NCI-H1694 (cell line): ENCODE measurements at places on chromosomes 5 and 9.

GRCh38 chr5:84086511-84086910 lies 298.2 kb downstream of the EDIL3 start:
- no peak for DNase-seq

DNA sequence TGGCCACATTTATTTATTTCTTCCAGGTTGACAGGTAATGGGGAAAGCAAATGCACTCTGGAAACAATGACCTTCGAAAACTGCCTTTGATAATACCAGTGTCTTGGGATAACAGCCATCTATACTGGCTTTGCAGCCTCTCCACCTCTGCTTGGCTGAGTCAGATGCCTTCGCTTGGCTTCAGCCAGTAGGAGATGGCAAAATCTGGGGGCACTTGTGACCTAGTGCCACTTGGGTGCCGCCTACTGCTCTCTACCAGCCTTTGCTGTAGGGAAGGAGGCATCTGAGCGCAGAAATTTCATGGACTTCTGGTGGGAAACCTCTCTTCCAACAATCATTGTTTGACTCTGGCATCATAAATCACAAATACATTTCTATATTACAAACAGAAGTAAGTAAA lies 21.8 kb downstream of the FYB1 start:
- no peak for DNase-seq

GRCh38 chr9:109556061-109556460 lies 58.0 kb upstream of the PTPN3 start:
- no peak for DNase-seq

DNA sequence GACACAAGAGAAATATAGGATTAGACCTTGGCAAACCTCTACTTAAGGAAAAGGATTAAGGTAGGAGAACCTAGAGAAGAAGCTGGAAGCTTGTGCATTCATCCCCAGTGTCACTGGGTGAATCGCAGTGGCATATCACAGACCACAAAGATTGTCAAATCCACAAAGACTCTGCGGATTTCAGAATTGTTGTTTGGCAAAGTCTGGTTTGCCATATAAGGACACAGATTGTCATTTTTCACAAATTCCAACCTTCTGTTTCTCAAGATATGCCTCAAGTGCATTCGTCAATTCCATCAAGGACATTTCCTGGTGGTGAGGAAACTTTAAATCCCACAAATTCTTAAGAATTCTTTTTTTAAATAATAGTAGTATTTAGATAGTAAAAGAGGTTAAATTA lies 395.1 kb upstream of the PAPPA start:
- no peak for DNase-seq

DNA sequence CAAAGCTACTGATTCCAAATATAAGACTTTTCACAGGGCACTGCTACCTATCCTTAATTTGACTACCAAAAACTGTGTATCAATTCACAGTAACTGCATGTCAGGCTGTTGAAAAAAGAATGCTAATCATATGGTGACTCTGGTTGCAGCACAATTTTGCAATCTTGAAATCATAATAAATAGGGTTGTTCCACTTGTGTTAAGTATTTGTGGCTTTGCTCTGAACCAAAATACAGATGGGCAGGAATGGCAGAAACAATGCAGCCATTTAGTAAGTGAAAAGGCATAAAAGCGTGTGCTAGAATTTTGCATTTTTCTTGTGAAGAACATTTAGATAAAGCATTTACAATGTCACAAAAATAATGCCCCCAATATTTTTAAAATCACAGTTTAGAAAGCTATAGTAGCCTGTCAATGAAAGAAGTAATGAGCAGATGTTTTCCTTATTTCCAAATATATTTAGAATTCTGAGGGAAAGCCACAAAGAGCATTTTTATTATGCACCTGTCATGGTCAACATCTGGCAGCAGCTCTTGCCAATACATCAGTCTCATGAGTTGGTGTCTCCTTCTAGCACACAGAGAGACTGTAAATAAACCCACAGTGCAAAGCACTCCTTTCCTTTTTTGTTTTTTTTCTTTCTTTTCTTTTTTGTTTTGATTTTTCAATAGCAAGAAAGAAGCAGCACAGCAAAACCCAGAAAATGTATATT lies 54.8 kb upstream of the PAM start:
- DNase-seq, result peak; percentile 12

- DNase-seq, result no peak
Measured at GRCh38 chr5:154176181-154176580, 14.4 kb upstream of the GALNT10 start.

DNA sequence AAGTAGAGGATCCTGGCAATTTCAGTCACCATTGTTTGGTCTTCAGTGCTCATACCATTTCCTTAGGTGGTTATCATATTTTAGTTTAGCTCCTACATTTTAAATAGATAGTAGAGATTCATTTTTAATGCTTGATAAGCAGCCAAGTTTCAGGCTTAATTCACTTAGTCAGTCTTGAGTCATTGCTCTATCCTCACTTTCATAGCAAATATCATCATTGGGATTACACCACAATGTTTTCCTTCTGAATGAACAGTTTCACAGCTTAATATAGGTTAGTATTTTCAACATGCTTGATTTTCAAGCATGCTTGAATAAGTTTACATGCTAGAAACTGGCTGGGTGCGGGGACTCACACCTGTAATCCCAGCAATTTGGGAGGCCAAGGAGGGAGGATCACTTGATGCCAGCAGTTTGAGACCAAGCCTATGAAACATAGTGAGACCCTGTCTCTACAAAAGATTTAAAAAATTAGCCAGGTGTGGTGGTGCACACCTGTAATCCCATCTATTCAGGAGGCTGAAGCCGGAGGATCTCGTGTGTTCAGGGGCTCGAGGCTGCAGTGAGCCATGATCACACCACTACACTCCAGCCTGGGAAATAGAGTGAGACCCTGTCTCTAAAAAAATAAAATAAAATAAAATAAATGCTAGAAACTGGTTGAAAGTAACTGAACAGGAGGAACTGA lies 339.9 kb downstream of the ADGRV1 start:
- no peak for DNase-seq

DNA sequence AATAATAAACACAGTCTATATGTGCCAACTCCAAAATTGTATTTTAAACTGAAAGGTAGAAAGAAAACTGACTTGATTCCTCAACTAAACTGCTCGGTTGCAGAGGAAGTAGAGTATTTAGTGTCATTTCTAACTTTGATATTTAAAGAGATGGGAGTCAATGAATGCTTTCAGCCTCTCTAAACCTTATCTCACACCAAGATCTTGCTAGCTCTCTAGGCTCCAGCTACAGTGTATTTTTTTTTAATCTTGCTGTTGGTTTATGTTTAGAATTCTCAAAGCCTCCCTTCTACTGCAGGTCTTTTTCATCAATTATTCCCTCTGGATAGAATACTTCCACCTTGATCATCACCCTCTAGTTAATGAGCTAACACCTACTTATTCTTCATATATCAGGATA lies 419.4 kb upstream of the ZNF462 start:
- DNase-seq, result no peak

DNA sequence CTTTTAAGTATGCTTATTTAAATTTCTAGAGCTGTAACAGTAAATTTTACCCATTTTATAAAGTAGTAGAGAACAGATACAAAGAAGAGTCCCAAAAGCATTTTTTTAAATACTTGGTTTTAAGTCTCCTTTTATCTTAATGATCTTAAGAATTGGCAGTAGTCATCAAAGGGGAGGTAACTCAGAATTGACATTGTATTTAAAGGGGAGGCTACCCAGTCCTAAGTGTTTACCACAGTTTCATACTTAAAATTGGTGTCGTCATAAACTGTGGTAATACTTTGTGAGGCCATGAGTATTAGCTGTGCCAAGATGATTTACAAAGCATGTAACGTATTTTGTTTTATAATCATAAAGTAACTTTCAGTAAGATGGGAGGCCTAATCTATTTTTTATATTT lies 14.8 kb downstream of the SLC25A46 start:
- DNase-seq, result no peak

- DNase-seq, result no peak
Measured at GRCh38 chr9:17380126-17380861, 198.6 kb upstream of the SH3GL2 start.

- no peak for DNase-seq
Measured at GRCh38 chr5:139974661-139975060, 68.4 kb downstream of the NRG2 start.

GRCh38 chr9:125635888-125636287 lies 71.1 kb downstream of the MAPKAP1 start:
- no peak for DNase-seq

DNA sequence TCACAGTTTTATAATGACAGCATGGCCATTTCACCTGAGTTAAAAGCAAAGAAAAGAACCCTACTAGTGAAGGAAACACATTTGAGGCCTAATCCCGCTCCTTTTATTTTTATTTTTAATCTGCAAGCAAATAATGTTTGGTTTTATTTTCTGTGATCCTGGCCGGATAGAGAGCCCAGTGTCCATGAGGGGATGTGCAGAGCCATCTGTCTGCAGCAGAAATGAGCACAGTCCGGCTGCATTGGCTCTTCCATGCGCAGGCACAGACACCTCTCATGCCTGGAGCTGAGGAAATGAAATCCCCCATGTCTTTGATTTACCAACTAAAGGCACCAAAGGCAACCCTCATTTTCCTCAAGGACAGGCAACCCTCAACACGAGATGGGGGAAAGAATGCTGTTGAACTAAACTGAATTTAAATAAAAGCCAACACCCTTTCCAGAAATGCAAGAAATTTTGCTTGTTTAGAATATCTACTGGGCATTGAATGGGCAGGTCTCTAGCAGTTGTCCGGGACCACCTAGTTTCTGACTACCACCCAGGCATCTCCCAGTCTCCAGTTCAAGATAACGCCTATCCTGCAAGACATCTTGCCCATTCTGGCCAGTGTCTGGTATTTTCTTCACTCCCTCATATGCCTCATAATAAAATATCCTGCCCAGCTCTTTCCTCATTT lies 47.9 kb upstream of the SEMA6A start:
- no peak for DNase-seq

DNA sequence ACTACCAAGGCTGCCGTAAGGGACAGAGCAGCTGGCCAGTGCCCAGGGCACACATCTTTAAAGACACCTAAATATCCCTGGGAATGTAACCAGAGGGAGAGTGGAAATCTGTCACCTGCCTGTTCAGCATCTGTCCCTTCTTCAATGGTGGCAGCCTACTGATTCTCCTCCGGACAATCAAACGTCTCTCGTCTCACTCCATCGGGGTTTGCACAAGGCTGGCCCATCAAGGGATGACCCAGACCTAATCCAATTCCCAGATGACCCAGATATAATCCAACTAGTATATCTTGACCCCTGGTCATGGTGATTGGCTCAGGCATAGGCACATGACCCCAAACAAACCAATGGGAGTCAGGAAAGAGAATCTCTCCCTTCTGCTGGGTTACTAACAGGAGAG lies 93.5 kb downstream of the HRH2 start:
- no peak for DNase-seq

- no peak for DNase-seq
Measured at GRCh38 chr5:130978475-130978874, 186.6 kb downstream of the HINT1 start.

DNA sequence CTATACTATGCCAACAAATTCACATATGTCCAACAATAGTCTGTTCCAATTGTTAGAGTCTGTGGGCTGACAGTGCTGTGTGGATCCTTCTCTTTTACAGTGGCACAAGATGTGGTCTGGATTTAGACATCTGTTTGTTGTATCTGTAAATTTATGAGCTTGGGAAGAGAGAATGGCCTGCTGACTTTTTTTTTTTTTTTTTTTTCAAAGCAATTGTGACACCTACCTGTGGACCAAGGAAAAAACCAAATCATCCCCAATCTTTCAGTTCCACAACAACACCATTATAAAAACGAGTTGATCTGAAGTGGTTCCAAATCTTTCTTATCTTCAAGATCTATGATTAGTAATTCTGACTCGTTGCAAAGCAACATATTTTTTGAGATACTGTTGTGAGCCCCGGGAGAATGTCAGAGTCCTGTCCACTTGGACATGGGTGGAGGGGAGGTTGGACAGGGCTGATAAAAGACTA lies 4.9 kb downstream of the IRX2 start:
- DNase-seq, result no peak

- no peak for DNase-seq
Measured at GRCh38 chr9:111458139-111459009, 25.8 kb downstream of the ECPAS start.

GRCh38 chr9:20640331-20641187 lies 18.3 kb upstream of the MLLT3 start:
- peak; percentile 97 for DNase-seq

DNA sequence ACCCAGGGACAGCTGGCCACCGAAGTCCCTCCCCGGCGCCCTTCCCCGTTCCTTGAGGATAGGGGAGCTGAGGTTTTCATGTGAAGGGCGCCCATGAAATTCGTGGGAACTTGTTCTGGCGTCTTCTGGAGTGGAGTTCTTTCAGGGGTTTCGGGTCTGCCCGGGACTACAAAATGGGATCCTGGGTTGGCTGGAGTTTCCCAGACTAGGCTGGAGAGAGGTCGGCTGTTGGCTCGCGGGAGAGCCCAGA lies 3.6 kb upstream of the RGMB start:
- DNase-seq, result no peak

- DNase-seq, result peak; percentile 38
Measured at GRCh38 chr9:112925058-112925641, 34.5 kb upstream of the SLC46A2 start.

DNA sequence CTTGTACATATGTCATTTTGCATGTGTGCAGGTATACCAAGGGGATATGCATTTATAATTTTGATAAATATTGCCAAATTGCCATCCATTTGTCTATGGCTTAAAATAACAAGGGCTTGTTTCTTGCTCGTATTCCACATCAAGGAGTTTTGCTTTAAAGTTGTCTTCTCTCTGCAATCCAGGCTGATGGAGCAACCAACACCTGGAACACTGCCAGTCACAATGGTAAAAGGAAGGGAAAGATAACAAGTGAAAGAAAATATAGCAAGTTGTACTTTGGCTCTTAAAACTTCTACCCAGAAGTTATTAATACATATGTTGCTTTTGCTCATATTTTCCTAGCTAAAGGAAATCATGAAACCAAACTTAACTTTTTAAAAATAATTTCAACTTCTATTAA lies 156.9 kb downstream of the UNC13B start:
- DNase-seq, result no peak

DNA sequence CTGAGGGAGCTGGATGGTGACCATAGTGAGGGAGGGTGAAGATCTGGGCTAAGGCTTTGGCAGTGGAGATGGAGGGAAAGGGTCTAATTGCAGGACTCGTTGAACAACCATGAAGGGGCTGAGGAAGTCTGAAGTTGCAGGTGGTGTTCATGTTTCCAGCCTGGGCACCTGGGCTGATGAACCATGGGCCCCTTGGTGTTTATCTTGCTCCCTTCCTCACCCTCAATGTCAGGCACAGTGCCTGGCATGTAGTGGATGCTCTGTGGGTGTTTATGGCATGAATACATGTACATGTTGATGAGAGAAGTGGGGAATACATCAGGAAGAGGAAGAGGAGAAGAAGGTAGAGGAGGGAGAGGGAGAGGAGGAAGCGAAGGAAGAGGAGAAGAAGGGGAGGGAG lies 31.3 kb upstream of the COL15A1 start:
- DNase-seq, result no peak

GRCh38 chr5:17058438-17058837 lies 122.3 kb upstream of the MYO10 start:
- DNase-seq, result no peak

- no peak for DNase-seq
Measured at GRCh38 chr5:99900302-99900852, 634.8 kb upstream of the FAM174A start.

- DNase-seq, result no peak
Measured at GRCh38 chr9:135468854-135469521, 10.6 kb upstream of the PPP1R26 start.
